Frontal cortex (tissue), 4 donors: ENCODE measurements at places on chromosomes 5 and 9. TPM values are rescaled to one million over a fixed set of nuclear protein-coding genes. Genes with fewer than 3 reads are reported as not detected.

DNA sequence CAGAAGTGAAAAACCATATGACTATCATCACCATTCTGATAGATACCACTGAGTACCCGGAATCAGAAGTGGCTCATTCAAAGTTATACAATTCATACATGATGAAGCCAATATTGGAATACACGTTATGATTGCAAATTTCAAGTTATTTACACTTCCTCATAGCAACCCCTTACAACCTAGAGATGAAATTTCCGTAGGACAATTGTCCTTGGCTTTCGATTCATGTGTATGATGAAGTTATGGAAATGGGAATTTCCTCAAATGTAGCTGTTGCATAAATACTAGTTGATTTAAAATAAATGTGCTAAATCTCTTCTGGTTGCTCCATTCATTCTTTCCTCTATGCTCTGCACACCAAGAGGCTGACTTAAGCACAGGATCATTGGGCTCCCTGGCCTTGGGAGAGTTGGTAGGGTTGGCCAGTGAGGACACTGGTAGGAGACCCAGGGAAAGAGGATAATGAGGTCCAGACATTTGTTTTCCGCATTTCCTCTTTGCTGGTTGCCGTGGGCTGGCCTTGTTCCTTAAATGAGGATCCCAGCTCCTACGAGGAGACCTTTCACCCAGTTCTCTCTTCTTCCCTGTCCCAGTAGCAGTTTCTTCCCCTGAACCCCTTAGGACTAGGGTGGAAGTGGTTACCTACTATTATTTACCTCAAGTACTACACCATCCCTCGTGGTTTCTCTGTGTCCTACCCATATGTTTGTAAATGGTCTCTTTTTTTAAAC lies 90.3 kb downstream of the ZNF474 start:
- DNase-seq: no peak

- no peak for DNase-seq
Observed at GRCh38 chr5:168266016-168266415, 25.4 kb upstream of the WWC1 start.

DNA sequence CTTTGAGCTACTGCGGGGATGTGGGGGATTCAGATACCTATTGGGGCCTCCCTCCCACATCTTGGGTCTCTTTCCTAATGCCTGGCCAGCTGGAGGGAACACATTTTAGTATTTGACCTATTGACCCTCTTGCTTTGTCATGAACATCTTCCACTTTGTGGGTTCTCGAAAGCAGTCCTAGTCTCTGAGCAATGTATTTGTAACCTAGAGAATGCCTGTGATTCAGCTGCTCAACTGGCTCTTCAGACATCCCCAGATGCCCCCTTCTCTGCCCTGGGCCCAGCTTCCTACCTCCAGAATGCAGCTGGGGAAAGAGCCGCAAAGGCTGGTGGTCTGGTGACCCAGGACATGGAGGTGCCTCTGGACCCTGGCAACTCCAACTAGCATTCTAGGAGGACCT lies 32.2 kb downstream of the APTX start:
- no peak for DNase-seq

GRCh38 chr9:99234618-99235017 lies 12.5 kb downstream of the SEC61B start:
- DNase-seq: no peak

DNA sequence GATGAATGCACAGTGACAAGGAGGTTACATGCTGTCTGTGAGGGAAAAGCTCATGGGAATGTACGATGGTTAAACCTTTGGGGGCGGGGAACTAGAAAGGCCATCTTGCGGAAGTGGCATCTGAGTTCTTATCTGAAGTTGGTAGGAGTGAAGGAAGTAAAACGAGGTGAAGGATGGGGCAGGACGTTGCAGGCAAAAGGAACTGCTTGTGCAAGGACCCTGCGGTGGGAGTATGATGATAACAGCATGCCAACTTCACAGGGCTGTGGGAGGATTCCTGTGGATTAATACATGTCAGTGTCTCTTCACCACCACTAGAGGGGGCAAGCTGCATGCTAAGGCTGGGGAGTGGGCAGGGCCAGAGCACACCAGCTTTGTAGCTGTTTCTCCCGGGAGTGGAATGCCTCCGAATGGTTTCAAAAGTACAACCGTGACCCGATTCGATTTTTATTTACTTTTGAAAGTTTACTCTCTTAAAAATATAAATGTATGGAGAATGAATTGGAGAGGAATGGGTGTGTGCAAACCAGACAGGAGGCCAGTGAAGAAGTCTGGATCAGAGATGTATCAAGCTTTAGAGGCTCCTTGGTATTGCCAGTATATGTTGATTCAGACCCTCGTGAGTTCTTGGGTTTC lies 62.5 kb downstream of the CYFIP2 start:
- DNase-seq: peak; percentile 52

GRCh38 chr5:109998726-109999125 lies 309.0 kb downstream of the MAN2A1 start:
- DNase-seq: no peak

DNA sequence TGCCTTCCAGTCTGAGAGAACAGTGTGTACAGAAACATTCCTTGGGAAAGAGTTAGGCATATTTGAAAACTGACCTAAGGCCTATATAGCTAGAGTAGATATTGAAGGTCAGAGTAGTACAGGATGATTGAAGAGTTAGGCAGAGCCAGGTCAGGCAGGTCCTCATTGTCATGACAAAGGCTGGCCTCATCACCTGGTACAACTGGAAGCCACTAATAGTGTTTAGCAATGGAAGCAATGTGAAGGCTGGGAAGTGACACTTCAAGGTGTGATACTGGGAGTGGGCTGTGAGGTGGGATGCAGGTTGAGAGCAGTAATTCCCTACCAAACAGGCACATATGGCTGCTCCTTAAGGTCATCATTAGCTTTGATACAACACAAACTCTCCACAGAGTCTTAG lies 123.6 kb upstream of the CCNH start:
- no peak for DNase-seq

GRCh38 chr9:2489838-2490314 lies 131.7 kb upstream of the VLDLR start:
- DNase-seq: no peak

- no peak for DNase-seq
Observed at GRCh38 chr5:9126490-9126889, 419.4 kb downstream of the SEMA5A start.

GRCh38 chr5:39863926-39864552 lies 439.3 kb upstream of the DAB2 start:
- DNase-seq: no peak

DNA sequence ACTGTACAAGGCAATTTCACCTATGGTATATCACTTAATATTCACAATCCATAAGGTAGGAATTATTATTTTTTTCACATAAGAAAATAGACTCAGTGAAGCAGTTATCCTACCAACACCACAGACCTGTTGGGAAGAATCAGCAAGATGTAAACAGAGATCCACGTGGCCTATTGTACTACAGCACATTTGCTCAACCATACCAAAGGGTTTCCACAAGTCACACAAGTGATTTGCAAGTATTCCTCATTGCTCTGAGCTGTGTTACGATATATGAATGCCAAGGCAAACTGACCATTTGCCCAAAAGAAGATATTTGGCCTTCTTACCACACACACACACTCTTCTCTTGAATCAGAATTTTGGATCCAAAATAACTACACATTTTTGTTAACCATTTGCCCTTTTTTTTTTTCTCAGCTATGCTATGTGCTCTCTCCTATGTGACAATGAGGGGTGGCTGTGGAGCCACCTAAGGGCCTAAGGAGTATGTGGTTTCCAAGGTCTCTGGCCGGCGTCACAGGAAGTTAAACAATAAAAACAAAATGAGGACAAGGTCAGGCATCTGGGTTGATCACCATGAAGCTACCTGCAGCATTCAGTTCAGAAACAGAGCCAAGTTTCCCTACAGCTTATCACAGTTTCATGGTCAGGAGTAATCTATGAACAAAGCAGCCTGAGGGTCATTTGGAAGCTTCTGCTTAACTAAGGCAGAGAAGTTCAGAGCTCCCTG lies 171.0 kb upstream of the FREM1 start:
- no peak for DNase-seq

DNA sequence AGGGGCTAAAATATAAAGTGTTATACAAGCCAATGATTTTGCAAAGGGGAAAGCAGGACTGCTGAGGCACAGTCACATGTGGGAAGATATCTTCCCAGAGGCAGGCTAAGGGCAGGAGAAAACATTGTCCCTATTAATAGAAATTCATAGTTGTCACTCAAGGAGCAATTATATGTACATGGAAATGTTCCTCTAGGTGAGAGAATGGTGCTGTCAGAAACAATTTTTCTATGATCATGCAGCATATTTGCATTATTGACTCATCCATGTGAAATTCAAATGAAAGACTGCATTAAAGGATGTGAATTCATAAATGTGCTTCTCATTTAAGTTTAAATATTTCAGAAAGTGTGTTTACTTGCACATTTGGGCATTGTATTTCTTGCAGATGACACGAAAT lies 775.9 kb upstream of the CDH9 start:
- DNase-seq: no peak

DNA sequence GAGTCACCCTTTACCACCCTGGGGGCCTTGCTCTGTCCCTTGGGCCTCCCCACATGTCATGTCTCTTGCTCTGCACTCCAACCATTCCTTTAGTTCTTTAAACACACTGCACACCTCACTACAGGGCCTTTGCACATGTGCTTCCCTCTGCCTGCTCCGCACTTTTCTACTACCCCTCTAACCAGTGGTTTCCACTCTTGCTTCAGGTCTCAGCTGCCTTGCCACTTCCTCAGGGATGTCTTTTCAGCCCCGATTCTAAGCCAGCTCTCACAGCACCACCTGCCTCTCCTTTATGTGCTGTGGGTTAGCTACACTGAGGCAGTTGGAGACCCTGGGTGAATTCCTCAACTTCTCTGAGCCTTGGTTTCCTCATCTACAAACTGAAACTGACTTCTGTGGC lies 34.6 kb upstream of the GABBR2 start:
- no peak for DNase-seq

DNA sequence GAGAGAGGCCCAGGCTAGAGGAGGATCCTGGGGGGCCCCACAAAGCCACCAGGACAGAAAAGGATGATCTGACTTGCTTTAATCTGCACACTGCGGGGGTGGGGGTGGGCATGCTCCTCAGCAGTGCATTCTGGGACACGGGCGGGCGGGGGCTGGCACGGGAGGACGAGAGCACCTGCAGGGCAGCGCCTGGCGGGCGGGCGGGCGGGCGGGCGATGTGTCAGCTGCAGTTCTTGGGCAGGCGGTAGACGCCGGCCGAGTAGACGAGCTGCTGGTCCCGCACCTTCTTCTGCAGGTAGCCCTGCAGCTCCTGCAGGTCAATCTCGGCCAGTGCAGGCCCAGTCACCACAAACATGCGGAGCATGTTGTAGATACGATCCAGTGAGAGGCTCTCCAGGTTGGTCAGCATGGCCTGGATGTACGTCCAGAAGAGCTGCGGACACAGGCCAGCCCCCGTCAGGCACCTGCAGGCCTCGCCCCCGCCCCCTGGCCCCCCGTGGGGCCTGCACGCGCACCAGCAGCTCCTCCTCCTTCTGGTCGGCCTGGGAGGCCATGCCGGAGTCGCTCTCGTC lies 3.0 kb upstream of the TMEM210 start:
- DNase-seq: no peak

DNA sequence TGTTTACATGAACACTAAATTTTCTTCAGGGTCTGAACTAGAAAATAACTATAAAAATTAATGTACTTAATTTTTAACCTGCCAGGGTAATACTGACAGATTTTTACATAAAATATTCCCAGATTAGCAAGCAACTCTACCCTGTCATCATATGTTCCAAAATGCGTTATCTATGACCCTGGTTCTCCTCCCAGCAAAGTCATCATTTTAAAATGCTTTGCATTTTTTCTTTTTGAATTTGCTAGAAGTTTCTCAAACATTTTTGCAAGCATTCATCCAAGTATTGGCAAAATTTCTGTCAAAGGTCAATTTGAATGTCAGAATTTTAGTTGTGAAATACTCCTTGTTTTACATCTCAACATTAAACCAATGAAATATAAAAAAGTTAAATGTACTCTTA lies 144.5 kb upstream of the FTMT start:
- no peak for DNase-seq

DNA sequence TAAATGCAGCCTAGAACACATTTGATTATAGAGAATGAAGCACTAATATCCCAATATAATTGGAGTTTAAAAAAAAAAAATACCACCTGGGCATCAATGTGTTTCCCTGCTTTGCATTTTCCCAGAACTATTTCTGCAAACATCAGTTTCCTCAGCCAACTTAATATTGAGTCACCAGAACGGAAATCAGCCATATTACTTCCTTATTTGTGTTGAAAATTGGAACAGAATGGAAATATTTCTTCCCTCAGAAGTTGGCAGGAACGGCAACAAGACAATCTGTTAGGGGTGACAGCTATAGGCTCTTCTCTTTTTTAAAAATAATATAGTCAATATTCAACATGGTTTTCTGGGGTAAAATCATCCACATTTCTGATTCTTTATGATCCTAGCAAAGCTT lies 4.0 kb downstream of the MFAP3 start:
- no peak for DNase-seq

DNA sequence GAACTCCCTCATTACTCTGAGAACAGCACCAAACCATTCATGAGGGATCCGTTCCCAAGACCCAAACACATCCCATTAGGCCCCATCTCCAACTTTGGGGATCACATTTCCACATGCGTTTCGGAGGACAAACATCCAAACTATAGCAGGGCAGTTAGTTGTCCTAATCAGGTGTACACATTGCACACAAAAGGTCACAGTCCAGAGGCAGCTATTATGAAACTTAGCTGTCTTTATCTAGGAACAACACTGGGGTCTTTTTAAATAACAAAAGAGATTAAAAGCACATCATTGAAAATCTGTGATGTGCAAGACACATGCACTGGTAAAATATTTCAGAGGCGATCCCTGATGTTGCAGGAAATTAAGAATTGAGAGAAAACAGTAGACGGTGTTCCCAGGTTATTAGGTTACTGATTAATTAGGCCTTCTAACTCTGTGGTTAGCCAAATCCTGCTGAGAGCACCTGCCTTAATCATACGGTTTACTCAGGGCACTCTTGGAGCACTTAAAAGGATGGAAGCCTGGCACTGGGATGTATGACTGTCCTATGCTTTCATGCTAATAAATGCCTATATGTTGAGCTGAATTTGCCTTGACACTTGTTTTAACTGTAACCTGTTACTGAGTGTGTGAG lies 1574.5 kb upstream of the WWC1 start:
- no peak for DNase-seq

DNA sequence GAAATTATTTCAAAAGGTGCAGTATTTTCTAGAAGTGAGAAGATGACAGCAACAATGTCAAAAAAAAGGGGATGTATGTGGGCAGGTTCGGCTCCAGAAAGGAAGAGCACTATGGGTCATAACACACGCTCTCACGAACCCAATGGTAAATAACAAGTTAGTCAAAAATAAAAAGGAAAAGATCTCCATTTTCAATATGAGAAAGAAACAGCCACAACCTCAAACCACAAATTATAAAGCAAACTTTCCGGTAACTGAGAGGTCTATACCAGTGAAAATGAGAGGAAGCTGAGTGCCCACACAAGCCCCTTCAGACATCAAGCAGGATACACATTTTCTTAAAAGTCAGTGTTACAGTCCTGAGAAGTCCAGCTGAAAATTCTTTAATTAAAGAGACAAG lies 398.5 kb upstream of the RPS23 start:
- no peak for DNase-seq

The IL5 gene
- total RNA-seq: not detected

The CATSPER3 gene
- 0.82 TPM for total RNA-seq

The C6 gene
- 0.41 TPM for total RNA-seq

The RMI1 gene
- 12.6 TPM for total RNA-seq

The SOHLH1 gene
- not detected for total RNA-seq

The RAB3C gene
- total RNA-seq: 46.5 TPM

The EDIL3 gene
- total RNA-seq: 59.1 TPM

The CCIN gene
- total RNA-seq: not detected

The BICD2 gene
- 31.0 TPM for total RNA-seq

The PCDHGC5 gene
- total RNA-seq: 4.9 TPM

The PCDHA9 gene
- 9.8 TPM for total RNA-seq
